ENCODE measurements at places on chromosomes 5 and 9.

DNA sequence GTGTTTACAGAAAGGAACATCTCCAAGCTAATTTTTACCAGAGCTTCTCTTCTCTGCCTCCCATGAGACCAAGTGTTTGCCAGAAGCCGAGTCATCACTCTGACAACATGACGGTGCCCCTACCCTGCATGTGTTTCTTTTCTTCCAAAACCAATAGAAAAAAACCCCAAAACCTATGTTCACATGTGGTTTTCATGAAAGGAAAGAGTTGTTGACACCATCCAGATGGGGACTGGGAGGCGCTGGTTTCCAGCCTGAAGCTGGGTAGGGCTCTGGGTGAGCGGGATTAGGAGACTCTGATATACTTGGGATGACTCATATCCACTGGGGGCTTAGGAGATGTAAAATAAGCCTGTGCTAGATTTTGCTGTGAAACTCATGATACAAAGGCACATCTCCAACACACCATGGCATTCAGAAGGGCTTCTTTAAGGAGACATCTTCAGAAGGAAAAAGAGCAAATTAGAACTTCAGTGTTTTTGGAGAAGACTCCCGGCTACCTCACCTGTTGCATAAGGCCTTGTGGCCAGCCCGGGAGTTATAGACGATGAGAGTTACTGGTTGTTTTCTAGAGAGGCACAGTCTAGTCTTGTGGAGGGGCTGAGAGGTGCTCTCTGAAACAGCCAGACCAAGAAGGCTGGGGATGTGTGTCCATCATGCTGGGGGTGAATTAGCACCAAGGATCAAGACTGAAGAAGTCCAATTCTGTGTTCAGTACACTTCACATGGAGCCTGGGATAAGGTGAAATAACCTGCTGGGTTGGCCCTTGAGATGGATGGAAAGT, 108.9 kb upstream of the LHFPL2 start:
- DNase-seq = no peak

DNA sequence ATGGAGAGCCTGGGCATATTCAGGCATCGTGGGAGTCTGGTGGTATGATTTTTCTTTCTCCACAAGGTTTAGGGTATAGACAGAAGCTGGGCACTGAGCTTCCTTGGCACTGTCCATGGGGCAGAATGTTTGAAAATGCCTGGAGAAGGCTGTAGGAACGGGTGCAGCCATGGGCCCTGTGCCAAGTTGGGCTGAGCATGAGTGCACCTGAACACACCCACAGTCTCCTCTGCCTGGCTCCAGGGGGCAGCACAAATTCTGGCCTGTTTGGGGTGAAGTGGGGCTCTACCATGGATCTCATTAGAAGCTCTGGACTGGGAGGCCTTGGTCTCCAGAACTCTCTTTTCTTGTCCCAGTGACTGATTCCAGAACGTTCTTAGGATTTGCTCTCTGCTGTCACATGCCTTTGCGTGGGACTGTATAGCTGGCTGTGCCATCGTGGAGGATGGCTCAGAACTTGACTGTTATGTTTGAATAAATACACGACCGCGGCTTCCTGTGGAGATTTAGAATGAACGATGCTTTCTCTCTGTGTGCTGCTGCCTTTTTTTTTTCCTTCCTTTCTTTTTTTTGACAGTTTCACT, 229.8 kb downstream of the FANCC start:
- DNase-seq = no peak

GRCh38 chr5:83227611-83228010, 150.3 kb downstream of the XRCC4 start:
- no peak for DNase-seq

GRCh38 chr9:137970098-137970497, 92.5 kb downstream of the CACNA1B start:
- DNase-seq = no peak

- DNase-seq = no peak
Observed at GRCh38 chr5:159304961-159305595, 25.2 kb downstream of the IL12B start.

GRCh38 chr9:110546411-110546871, 33.1 kb downstream of the SVEP1 start:
- no peak for DNase-seq

DNA sequence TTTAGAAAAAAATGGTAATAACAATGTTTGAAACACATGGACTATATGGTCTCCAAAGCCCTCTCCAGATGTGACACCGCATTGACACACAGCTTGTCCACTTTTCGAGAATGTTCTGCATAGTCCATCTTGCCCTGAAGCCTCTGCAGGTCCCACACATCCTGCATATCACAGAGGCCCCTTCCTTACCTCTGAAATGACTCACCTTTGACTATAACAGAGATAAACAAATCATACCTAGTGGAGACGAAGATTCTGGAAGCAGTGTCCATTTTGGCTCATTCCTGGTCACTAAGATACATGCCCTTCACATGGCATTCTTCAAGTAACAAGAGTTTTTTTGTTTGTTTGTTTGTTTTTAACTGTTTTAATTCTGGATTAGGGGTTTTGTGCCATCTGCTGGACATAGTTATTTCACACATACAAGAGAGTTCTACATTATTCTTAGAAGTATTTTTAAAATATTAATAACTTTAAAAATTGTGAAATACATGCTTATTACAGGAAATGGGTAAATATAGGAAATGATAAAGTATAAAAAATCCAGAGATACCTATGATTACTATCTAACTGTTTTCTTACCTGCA, 5.1 kb downstream of the ARL14EPL start:
- DNase-seq = no peak

DNA sequence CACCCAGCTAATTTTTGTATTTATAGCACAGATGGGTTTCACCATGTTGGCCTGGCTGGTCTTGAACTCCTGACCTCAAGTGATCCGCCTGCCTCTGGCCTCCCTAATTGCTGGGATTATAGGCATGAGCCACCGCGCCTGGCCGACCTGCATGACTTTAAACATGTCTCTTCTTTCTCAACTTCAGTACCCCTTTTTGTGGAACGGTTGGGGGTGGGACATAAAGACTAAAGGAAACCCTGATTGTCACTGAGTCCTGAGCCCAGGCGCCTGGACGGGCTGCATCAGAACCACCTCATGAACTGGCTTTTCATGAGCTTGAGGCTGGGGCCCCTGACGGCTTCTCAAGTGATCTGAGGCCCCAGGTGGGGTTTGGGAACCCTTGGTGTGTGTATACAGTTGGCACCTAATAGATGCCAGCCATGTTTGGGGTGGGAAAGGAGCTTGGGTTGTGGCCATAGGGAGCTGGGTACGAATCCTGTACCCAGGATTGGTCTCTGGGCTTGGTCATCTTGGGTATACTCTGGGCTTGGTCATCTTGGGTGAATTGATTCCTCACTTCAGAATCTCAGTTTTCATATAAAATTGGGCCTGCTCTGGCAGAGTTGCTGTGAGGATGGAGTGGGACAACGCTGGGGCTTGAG, 2.2 kb downstream of the GRK6 start:
- DNase-seq = no peak

DNA sequence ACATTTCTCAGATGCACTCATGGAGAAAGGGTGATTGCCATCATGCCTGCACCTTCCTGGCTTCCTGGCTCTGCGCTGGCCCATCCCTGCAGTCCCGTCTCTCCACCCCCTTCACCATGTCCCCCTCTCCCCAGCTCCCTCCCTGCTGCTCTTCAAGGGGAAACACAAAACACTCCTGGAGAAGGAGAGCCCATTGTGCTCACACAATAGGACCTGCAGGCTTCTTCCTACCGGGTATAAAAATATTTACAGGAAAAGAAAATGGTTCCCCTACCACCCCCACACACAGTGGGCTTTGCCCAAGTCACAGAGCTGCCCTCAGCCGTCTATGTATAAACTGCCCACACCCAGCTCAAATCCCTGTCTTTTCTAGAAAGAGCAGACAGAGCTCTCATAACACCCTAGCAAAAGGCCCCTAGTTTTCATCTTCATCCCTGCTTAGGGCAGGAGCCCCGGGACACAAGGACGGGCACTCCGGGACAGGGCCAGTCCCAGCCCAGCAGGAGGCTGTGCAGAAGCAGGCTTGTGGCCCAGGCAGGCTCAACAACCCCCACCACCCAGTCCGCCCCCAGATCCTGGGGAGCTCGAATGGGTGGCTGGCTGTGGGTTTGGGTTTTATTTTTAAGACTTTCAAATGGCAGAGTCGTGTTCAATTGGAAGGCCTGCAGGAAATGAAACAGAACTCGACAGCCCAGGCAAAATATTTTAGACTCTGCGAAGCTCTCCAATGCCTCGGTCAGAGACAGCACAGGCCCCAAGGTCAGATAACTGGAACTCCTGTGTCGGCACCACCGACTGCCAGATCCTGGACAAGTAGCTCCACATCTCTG, 77.3 kb downstream of the LRSAM1 start:
- DNase-seq = no peak

- DNase-seq = no peak
Observed at GRCh38 chr5:78843436-78843835, 141.7 kb downstream of the ARSB start.

DNA sequence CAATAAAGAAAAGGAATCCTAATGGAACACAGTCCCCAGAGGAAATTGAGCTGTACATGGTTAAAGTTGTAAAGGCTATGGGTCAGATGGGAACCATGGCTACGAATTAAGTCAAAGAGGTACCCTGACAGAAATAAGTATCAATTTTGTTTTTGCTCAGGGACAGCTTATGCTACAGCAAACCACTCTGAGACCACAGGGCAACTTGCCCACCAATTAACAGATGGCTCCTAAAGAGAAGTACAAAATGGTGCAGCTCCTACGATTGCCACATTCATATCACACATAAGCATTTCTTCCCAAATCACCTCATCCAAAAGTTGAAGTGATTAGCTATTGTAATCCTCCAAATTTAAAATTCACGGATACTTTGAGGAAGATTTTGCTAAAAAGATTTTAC, 83.0 kb downstream of the ELAVL2 start:
- no peak for DNase-seq

DNA sequence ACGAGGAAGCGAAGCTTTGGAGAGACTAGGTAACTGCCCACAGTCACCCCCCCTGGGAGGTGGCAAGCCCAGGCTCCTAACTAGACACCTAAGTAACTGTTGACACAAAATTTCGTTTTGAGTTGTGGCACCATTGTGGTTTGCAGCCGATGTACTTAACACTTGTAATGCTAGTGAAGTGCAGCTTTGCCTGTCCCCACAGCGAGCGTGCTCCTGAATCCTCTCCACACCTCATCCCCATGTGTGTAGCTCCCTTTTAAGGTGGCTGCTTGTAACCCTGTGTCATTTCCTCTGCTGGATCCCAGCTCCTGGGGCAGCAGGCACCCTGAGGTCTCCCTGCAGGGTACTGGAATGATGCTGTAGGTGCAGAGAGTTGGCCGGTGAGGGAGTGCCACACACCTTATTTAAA, 114.9 kb downstream of the TRIO start:
- DNase-seq = no peak

DNA sequence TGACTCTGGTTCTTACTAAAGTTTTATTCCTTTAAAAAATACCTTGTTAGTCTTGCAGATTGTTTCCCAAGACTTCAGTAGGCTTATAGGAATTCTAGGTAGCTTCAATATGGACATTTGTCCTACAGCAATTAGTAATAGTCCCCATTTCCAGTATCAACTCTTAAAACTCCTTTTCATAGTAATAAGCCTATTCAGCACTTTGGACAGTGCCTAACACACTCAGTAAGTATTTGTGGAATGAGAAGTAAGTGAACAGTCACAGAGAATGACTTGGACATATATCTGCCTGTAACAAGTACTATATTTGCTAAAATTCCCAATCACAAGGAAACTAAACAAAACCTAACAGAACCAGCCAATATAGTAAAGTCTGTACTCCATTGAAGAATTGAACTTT, 1291.8 kb upstream of the DMAC1 start:
- no peak for DNase-seq

DNA sequence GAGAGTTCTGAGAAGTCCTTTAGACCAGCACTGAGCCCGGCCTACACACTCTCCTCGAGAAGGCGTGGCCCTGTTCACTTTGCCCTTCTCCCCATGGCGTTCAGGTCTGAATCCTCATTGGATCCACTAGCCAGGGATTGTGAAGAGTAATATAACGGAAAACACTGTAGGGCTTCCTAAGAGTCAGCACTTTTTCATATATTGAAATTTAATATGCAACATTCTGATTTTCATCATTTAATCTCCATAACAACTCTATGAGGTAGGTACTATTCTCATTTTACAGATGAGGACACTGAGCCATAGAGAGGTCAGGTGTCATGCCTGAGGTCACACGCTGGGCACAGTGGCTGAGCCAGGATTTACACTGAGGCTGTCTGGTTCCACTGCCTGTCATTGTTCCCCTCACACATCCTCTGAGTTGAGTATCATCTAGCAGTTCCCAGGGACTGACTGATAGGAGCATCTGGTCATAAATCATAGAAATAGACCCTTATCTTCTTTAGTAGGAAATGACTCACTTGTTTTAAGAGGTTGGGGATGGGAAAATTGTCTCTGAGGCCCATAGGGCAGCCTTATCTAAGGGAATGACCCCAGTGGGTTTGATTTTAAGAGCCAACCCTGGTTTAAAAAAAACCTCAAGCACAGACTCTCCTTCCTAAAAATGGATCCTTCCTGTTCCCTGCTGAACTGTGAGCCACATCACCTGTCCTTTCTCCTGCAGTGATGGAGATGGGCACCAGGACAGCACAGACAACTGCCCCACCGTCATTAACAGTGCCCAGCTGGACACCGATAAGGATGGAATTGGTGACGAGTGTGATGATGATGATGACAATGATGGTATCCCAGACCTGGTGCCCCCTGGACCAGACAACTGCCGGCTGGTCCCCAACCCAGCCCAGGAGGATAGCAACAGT, 41.2 kb downstream of the THBS4 start:
- DNase-seq = no peak
